ENCODE measurements at places on chromosomes 7 and 10.

DNA sequence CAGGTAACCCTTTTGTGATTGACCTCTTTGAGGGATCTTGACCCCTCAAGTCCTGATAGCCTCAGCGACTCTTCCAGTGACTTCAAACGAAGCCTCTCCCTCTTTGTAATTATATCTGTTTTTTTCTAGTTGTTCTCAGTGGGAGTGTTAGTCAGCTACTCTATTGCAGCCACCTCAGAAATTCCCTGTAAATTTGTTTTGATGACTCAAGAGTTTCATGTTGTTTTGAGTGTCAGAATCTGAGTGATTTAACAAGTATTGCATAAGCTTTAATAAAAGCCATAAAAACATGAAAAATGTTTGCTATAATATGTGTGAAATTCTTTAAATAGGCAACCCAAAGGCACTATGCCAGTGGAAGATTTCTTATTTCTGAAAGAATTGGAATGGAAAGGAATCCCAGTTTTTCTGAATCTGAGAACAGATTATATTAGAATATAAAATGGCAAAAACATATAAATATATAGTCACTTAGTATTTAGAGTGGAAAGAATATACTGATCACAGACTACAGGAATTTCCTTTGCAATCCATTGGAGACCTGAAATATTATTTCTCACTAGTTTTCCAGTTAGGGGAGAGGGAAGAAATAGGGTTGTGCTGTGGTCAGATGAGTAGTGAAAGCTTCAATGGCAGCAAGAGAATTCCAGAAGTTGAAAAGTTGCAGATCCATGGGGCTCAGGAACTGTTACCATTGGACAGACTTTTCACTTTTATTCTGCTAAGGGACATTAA lies 94.4 kb upstream of the SEMA3C start:
- no peak for DNase-seq

DNA sequence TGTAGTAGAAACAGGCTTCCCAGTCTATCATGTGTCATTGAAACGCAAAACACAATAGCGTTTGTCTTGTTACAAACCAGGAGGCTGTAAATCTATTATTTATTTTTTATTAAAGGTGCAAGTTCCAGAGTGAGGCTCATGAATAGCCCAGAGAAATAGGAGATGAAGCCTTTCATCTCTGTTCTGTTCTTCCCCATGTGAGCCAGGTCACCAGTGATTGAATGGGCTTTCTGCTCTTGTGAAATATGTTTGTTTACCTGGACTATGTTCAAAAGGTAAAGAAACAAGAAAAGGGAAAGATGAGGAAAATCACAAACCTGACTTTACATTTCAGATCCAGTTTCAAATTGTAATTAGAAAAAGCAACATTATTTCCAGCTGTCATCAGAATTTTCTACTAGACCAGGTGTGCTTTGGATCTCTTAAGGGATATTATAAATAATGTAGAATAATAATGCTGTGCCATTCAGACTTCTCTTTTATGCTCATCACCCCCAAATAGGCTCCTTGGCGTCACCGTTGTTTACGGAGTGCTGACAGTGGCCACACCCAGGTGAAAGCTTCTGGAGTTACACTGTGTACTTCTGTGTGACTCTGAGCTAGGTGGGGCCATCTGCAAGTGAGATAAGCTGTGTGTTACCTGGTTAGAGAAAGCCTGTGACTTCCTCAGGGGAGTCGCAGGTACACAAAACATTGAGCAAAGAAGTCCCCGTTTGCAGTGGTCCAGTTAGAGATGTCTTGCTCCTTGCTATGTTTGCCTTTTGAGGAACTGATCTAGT lies 274.9 kb downstream of the SDK1 start:
- no peak for DNase-seq

DNA sequence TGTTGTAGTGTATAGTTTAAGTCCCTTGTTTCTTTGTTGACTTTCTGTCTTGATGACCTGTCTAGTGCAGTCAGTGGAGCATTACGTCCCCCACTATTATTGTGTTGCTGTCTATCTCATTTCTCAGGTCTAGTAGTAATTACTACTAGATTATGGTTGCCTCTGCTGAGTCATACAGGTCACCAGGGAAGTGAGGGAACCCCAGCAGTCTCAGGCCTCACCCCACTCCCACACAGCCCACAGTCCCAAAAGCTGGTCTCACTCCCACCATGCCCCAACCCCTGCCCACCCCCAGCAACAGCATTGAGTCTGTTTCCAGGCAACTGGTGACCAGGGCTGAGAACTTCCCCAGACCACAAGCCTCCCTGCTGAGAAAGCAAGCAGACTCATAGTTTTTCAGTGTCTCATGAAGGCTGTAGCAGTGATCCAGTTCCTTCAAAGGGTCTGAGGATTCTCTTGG lies 88.0 kb downstream of the PLXDC2 start:
- DNase-seq: no peak

- DNase-seq: peak; percentile 13
These were observed 10.9 kb downstream of the SEC31B start for GRCh38 chr10:100508691-100509150.

DNA sequence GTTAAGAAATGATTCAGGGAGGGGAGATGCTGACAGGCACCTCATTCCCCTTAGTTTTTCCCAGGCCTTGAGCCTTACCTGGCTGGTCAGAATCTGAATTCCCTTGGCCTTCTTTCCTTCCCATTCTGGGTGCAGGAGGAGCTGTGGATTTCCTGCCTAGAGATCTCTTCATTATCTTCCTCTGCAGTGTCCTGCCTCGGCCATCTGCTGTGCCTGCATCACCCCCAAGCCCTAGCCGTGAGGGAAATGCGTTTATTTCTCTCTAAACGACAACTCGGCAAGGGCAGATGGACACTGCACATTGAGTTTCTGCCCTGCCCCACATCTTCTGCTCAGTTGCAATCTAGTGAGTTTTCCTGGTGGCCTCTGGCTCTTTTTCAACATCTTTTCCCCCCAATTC lies 26.7 kb downstream of the ZCWPW1 start:
- DNase-seq: peak; percentile 95

- DNase-seq: no peak
These were observed 190.7 kb downstream of the WDR11 start for GRCh38 chr10:121041906-121042305.

DNA sequence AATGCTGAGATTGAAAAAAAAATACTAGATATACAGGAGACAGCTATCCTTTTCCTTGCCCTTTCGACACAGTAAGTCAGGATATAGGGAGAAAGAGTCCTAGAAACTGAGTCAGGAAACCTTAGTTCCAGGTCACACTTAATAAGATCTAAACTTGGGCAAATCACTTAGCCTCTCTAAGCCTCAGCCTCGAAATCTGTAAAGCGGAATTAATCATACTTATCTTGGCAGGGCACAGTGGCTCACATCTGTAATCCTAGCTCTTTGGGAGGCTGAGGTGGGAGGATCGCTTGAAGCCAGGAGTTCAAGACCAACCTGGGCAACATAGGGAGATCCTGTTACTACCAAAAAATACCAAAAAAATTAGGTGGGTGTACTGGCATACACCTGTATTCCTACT lies 4.6 kb downstream of the GARIN1A start:
- DNase-seq: no peak

DNA sequence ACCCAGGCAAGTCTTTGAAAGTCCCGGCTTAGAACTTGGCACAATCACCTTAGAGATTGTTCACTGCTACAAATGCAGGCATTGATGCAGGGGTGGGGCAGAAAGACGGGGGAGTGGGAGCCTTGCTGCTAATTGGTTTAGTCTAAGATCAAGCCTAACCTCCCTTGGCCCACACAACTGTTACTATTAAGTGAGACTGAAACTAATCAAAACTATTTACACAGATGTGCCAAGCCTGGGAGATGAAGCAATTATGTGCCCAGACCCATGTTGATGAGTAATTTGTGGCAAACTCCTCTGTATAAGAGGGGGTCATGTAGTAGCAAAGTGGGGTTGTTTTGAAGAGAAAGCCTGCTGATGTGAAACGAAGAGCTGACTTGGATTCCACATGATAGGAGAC lies 178.2 kb upstream of the ITGB1 start:
- no peak for DNase-seq

GRCh38 chr10:130141460-130141859 lies 5.3 kb downstream of the GLRX3 start:
- DNase-seq: no peak

DNA sequence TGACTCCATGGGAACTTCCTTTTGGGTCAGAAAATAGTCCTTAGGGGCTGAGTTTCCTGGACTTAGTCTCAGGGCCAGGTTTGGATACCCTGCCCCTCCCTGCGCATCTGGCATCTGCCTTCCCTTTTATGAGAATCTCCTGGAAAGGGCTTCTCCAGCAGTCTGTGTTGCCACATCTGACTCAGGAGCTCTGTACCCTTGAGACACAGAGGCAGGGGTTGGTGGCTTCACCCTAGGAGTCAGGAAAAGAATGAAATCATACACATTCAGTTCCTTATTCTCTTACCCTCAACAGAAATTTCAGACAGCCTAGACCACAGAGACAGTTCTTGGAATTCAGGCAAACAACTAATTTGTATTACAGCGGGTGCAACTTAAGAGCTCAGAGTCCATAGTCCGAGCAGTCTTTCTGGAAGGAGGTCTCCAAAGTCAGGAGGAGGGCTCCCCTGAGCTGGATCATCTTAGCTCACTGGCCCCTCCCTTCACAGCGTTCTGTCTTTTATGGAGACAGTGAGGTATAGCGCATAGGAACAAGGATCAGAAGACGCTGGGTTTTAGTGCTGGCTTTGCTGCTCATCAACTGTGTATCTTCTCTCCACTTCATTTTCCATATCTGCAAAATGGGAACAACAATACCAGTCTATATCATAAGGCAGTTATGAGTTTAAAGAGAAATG lies 3.0 kb upstream of the PLAU start:
- no peak for DNase-seq

DNA sequence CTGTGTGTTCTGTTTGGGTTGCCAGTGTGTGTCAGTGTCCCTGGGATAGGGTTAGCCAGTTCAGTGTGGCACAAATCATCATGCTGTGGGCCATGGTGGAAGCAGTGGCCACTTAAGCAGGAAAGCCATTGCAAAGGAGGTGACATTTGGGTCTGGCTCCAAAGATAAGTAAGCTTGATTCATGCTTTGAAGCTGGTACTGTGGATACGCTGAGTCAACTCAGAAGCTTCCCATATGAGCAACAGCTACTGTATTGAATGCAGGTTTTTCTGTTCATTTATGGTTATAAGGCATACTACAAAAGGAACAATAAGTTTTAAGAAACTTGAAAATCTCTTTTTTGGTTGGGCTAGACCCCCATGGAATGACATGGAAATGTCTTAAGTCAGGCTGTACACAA lies 143.1 kb downstream of the BMPER start:
- no peak for DNase-seq

DNA sequence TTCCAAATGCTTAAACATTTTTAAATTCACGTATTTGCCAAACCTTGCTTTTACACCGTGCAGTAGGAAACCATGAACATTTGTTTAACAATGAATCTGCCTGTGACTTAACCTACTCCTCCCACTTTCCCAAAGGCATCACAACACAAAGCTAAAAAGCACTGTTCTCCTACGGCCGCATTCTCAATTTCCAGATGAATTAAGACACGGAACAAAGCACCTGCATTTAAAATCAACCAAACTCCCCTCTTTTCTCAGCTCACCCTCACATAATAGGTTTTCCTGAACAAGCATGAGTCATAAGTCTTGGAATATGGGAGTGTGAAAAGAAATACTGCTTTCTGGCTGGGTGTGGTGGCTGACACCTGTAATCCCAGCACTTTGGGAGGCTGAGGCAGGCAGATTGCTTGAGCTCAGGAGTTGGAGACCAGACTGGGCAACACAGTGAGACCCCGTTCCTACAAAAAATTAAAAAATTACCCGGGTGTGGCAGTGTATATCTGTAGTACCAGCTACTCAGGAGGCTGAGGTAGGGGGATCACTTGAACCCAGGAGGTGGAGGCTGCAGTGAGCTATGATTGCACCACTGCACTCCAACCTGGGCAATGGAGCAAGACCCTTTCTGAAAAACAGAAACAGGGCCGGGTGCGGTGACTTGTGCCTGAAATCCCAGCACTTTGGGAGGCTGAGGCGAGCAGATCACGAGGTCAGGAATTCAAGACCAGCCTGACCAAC lies 51.7 kb upstream of the CYTH3 start:
- no peak for DNase-seq

DNA sequence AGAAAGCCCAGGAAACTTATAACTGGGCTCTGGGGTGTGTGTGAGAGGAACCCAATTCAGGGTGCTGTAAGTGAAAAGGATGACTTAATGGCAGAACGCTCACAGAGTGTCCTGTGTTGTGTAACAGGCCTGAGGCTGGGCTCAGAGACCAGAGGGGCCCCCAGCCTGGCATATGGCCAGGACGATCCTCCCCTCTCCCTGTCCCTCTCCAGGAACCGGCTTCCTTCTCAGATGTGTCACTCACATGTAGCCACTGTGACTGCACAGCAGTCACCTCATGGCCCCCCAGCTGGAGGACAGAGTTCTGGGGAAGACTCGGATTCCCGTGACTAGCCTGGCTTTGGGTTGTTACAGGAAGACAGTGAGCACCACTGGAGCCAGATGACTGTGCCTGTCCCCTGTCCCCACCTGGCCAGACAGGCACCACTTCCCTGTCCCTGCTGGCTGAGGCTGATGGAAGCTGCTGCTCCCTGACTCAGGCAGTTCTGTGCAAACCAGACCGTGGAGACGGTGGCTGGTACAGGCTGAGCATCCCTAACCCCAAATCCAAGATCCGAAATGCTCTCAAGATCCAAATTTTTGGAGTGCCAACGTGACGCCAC lies 220.5 kb downstream of the MLLT10 start:
- no peak for DNase-seq

GRCh38 chr10:34985823-34986222 lies 104.3 kb downstream of the CUL2 start:
- DNase-seq: no peak

- no peak for DNase-seq
These were observed 34.6 kb upstream of the C10orf90 start for GRCh38 chr10:126705131-126705530.

DNA sequence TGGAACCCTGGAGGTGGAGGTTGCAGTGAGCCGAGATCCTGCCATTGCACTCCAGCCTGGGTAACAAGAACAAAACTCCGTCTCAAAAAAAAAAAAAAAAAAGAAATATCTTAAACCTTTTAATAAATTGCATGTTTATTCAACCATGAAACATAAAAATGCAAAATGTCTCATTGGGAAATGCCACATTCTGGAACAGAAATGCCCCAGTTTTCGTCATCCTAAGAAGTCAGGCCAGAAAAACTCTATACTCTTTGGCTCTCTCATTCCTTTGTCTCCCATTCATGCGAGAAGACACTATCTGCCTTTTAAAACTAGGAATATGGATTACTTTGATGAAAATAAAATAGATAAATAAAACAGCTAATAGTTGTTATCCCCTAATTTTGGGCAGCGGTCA lies 21.5 kb upstream of the ABLIM1 start:
- DNase-seq: no peak

DNA sequence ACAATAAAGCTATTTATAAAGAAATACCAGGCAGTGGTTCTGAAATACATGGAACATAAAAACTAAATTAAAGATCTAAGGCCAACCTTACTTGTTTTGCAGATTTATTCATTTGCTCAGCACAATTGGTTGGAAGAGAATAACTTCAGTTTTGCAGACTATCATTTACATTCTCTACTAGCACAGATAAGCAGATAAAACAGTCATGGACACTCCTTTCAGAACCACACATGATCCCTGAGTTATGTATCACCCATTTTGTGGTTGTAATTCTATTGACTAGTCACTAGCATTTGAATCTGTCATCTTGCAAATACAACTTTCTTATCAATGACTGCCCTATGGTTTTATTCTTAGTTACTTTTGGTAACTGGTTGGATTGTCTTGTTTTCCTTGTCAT lies 45.1 kb downstream of the PRKAR2B start:
- no peak for DNase-seq

GRCh38 chr7:55273186-55273980 lies 91.8 kb upstream of the LANCL2 start:
- DNase-seq: no peak

All from G401 (cell line).